Naive thymus-derived CD8-positive, alpha-beta T cell (primary cell): ENCODE measurements at places on chromosomes 1 and 21. TPM values are rescaled to one million over a fixed set of nuclear protein-coding genes. Genes with fewer than 3 reads are reported as not detected.

DNA sequence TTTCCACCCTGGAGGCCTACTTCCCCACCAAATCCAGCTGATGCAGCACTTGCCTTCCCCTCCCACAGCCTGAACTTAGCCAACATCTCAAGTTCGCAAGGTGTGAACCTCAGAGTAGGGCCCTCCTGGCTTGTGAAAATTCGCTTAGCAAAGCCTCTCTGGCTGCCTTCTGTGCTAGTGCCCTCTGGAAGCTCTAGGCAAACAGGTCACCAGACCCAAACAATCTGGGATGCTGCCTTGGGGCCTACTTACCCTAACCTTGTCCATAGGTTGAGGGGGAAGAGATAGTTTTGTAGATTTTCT is 30.3 kb upstream of the TRABD2B start:
- DNase-seq: no peak
- H3K27ac ChIP-seq: no peak overlapping the region
- no peaks in the 10 kb centered on the region for H3K4me1 ChIP-seq
- no peak overlapping the region for H3K4me3 ChIP-seq
- no peaks in the 10 kb centered on the region for H3K36me3 ChIP-seq

The RAD54L gene
- 1.0 TPM for total RNA-seq

DNA sequence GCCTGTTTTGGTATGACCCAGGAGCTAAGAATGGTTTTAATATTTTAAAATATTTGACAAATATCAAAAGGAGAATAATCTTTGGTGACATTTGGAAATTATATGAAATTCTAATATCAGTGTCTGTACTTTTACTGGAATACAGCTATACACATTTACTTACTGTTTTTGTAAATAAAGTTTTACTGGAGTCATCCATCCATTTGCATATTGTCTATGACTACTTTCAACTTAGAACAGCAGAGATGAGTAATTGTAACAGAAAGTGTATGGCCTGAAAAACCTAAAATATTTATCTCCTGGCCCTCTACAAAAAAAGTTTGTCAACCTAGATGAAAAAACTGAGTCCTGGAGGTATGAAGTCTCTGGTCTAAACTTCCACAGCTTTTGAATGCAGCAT is 5.8 kb upstream of the MAP3K7CL start:
- no peak overlapping the region for H3K4me3 ChIP-seq
- H3K27ac ChIP-seq: no peak overlapping the region
- no peaks in the 10 kb centered on the region for H3K27me3 ChIP-seq
- H3K36me3 ChIP-seq: peaks cover 3% of the 10 kb centered on the region

DNA sequence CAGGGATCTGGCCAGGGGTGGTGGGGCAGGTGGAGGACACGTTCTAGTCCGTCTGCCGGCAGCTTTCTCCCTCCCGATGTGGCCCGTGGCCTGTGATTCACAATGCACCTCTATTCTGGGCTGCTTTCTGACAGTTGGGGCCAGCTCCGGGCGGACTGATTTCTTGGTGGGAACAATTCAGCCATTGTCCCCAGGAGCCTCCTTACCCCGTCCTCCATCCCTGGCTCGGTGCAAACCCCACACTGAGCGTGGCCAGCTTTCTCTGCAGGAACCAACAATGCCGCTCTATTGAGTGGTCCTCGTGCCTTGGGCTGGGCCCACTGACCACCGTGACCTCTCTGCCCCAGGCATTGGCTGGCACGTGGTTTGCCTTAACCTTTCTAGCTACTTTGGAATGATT is 29.7 kb downstream of the PADI2 start:
- no peak for DNase-seq
- no peak overlapping the region for H3K27ac ChIP-seq
- H3K36me3 ChIP-seq: no peaks in the 10 kb centered on the region
- no peak overlapping the region for H3K4me3 ChIP-seq

DNA sequence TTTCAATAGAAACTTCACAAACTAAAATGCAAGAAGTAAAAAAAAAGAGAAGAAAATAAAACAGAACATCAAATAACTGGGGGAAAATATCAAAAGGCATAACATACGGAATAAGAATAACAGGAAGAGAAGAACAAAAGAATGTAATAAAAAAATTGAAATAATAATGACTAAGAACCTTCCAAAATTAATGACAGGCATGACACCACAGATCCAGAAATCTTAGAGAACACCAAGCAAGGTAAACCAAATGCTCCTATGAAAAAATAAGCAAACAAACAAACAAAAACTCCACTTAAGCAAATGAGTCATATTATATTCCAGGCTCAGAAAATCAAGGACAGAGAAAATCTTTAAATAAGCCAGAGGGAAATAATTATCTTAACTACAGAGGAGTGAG is 8.7 kb downstream of the OR10J1 start:
- no peak overlapping the region for H3K27ac ChIP-seq
- peaks cover 28% of the 10 kb centered on the region for H3K36me3 ChIP-seq
- DNase-seq: no peak
- peaks cover 1% of the 10 kb centered on the region for H3K27me3 ChIP-seq

DNA sequence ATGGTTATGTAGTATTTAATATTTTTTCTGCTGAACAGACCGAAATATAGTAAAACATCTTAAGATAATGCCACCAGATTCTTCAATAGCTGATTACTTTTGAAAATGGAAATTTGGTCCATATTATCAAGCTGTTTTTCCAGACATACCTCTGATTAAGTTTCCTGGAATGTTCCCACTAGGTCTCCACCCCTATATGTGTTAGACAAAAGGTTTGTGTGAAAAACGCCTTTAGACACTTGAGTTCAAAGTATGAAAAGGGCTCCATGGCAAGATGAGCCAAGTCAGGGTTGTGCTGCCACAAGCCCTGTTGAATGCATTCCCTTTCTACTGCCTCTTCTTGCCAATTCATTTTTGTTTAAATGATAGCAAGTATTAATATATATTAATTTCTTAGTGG is 52.7 kb downstream of the ZBTB17 start:
- DNase-seq: no peak
- no peak overlapping the region for H3K27ac ChIP-seq
- no peaks in the 10 kb centered on the region for H3K27me3 ChIP-seq
- H3K36me3 ChIP-seq: peaks cover 79% of the 10 kb centered on the region

The SAMSN1 gene
- 27.9 TPM for total RNA-seq

GRCh38 chr1:9684801-9685200 is 33.3 kb downstream of the PIK3CD start:
- peaks cover 33% of the 10 kb centered on the region for H3K36me3 ChIP-seq
- no peak for DNase-seq
- peaks cover 86% of the 10 kb centered on the region for H3K4me1 ChIP-seq

- no peak overlapping the region for H3K27ac ChIP-seq
- no peaks in the 10 kb centered on the region for H3K36me3 ChIP-seq
- H3K4me1 ChIP-seq: peaks cover 1% of the 10 kb centered on the region
- no peaks in the 10 kb centered on the region for H3K27me3 ChIP-seq
Measured at GRCh38 chr1:184861755-184862336, 107.2 kb upstream of the EDEM3 start.

The GSTM2 gene
- 75.9 TPM for total RNA-seq
